ENCODE measurements at places on chromosomes 4 and X.

GRCh38 chrX:5220421-5220820 lies 1008.2 kb downstream of the NLGN4X start:
- no peak for DNase-seq

- DNase-seq, result no peak
These were observed 1425.5 kb downstream of the PCDH18 start for GRCh38 chr4:136106753-136107152.

- DNase-seq, result no peak
These were observed 680.1 kb upstream of the GRIA3 start for GRCh38 chrX:122504026-122504425.

DNA sequence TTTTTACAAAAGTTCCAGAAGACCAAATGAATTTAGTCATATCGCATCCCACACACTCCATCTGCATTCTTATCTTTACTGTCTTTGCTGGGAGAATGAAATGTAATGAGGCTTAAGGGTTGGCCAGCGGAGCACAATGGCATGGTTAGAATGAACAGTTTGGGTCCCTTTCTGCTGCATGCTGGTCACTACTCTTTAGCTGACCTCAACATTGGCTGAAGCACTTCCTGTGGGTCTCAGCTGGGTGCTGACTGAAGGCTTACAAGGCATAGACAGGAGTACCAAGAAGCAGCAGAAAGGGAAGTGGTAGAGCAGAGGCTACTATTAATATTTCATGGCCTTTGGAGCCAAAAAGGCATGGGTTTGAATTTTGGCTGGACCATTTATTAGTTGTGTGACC lies 159.4 kb upstream of the GPC4 start:
- peak; percentile 8 for DNase-seq

DNA sequence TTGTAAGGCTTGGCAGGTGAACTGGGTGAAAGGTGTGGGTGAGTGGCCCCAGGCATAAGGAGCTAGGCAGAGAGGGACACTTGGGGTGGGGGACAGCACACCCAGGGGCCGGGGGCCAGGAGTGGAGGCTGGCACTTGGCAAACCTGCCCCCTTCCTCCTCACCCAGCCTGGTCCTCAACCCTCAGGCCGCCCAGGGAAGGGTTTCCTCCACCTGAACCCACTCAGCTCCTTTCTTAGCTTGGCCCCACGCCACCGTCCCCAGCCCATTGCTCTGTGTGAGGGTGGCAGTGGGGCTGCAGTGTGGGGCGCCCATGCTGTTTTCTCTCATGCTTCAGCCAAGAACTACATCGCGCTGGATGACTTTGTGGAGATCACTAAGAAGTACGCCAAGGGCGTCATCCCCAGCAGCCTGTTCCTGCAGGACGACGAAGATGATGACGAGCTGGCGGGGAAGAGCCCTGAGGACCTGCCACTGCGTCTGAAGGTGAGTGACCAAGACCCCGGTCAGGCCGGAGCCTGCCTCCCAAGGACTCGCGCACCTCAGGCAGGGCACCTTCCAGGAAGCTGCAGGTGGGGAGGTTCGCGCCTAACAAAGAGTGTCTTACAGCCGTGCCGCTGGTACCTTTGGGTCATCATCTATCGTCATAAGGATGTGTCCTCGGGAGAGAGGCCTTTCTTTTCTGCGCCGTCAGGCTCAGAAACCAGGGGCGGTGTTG lies 25.2 kb downstream of the WFS1 start:
- DNase-seq, result no peak

- DNase-seq, result no peak
These were observed 137.4 kb downstream of the CEP135 start for GRCh38 chr4:56086073-56086541.

GRCh38 chr4:171891038-171891437 lies 77.8 kb downstream of the GALNTL6 start:
- no peak for DNase-seq

- DNase-seq, result no peak
These were observed 60.1 kb downstream of the SEPTIN11 start for GRCh38 chr4:77009511-77010115.

DNA sequence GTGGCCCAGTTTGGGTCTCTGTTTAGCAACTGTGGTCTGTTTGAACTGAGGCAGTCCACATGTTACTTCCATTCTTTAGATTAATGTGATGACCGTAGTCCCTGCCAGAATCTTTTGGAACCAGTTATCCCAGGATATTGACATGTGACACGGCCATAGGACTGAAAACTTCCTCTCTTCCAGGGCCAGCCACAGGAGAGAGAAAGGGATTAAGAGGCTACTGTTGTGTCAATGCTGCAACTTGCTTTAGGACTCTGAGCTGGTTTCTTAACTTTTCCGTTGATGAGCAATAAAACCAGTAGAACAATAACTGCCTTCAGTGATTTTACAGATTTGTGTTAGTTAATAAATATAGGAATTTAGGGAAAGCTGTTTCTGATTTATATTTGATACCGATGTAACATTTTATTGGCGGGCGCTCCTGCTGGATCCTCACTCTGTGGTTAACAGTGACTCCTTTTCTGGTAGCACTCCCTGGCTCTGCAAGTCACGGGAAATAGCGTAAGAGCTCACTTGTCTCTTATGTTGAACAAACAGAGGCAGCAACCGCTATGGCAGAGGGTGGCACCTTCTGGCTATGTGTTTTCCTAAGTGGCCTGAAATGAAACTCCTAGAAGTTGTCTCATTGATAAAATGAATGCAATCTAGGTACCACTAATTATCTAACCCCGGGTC lies 2.5 kb downstream of the TENM3 start:
- DNase-seq, result peak; percentile 86

DNA sequence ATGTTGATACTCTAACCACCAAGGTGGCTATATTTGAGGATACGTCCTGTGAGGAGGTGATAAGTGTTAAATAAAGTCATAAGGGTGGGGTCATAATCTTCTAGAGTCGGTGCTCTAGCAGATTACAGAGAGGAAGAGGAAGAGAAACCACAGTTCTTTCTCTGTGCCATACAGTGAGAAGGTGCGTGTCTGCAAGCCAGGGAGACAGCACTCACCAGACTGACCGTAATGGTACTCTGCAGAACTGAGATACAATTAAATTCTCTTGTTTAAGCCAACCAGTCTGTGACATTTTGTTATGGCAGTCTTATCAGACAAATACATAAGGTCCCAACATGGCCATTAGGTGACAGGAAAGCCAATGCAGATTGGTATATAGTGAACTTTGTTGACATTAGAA lies 480.9 kb upstream of the IGFBP7 start:
- no peak for DNase-seq

- no peak for DNase-seq
These were observed 26.0 kb downstream of the TBC1D19 start for GRCh38 chr4:26609868-26610267.

DNA sequence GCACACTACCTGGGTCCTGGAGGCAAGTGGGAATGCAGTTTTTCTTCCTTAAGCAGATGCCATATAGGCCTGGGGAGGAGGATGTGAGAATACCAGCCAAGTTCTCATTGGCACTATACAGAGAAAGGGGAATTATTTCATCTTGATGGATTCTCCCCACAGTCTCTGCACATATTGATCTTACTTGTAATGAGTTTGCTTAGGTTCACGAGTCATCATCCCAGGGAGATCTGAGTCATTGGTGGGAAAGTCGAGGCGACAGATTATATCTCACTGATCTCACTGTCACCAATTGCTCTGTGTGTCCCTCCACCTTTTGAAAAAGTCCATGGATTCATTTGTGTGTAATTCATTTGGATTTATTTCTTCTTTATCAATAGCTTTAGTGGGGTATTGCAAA lies 156.8 kb downstream of the AR start:
- DNase-seq, result no peak

DNA sequence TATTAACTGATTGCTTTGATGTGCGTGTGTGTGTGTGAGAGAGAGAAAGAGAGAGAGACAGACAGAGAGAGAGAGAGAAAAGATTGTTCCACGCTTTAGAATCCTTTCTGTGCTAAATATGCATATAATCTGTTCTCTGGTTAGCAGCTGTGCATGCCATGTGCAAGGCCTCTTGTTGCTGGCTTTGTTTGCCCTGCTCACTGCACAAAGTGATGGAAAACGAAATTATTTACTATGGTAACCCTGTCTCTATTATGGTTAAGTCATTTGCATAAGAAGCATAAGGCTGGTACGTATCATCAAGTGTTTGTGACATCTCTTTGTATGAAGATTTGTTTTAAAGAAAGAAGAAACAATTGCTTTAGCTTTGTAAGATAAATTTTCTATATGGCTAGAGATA lies 190.2 kb upstream of the POF1B start:
- DNase-seq, result no peak

GRCh38 chr4:32003548-32003947 lies 1283.4 kb downstream of the PCDH7 start:
- DNase-seq, result no peak

GRCh38 chr4:120753854-120754253 lies 168.7 kb downstream of the PRDM5 start:
- DNase-seq, result no peak

DNA sequence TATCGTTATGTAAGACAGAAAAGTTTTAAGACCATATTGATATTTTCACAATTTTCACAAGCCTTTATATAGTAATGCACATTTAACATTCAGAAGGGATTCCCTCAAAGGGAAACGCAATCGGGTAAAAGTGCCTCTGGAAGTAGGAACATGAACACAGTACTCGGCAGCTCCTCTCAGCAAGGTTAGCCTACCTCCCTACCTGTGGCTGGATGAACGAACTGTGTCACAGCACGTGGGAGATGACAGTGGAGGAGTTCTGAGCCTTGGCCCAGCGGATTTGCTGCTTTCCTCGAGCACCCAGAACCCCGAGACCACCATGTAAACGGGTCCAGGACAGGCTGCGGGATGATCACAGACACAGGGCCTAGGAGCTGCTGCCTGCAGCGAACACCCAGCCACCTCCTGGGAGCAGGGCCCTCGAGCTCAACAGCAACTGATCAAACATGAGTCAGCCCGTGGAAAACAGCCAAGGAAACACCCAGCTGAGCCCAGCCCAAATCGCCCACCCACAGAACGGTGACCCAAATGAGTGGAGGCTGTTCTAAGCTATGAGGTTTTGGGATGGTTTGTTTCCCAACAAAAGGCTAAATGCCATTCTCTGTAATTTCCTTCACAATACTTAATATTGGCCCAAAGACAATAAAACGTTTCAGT lies 30.4 kb downstream of the FAT1 start:
- peak; percentile 68 for DNase-seq

DNA sequence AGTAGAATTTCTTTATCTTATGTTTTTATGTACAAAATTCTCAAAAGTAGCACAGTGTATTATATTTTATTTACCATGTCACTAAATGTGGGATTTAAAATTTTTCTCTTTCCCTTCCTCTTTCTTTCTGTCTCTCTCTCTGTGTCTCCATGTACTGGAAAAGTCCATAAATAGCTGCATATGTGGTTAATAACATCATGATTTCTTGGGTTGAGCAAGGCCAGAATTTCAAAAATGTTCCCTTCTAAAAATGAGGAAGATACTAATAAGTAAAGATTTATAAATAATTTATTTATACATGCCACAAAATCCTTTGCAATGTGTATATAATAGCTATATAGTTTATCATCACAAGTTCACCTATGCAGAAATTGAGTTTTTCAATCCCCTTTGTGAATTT lies 29.1 kb upstream of the DKK2 start:
- no peak for DNase-seq
